ENCODE measurements at places on chromosomes 13 and 19. TPM values are rescaled to one million over a fixed set of nuclear protein-coding genes. Genes with fewer than 3 reads are reported as not detected.

DNA sequence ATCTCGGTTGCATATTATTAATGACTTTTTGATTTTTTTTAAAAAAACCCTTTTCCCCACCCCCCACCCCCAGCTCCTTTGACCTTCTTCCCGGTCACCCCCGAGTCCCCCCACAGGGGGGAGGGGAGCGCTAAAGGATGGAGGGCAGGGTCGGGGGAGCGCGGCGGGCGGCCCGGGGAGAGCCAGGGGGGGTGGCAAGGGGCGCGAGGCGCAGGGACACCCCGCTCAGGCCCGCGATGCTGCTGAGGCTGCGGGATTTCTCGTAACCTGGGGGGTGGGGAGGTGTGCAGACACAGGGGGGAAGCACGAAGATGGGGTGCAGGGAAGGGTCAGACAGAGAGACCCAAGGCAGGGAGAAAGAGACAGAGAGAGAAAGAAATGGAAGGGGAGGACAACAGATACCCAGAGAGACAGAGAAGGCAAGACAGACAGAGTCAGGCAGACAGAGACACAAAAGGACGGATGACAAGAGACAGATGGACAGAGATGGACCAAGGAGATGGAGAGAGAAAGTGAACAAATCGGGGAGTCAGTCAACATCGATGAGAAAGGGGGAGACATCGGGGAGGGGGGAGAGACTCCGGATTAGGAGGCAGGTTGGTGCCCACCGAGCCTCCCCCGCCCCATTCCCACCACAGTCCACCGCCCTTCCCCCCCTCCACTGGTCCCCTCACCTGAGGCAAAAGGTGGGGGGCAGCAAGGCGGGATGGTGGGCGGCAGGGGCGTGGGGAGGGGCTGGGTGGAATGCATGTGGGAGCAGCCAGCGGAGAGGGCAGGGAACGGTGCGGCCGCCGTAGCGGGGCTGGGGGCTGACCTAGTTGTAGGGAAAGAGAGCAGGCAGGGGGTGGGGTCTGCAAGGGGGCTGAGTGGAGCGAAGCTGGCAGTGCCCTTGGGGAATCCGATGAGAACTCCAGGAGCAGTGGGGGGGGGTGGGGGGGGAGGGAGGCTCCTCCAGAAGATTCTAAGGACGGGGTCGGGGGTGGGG lies 14.2 kb downstream of the KCNC3 start:
- no peak for DNase-seq

GRCh38 chr13:94419925-94420305 lies 59.6 kb downstream of the DCT start:
- DNase-seq, result no peak

DNA sequence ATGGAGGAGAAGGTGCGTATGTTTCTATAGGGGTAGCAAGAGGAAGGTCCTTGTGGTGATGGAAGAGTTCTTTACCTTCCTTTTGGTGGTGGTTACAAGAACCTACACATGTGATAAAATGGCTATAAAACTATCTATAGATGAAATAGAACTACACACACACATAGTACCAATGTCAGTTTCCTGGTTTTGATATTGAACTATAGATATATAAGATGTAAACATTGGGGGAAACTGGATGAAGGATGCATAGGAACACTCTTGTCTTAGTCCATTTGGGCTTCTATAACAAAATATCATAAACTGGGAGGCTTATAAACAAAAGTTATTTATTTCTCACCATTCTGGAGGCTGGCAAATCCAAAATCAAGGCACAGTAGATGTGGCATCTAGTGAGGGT lies 47.1 kb downstream of the MZT1 start:
- DNase-seq, result no peak

- DNase-seq, result no peak
These were observed 313.3 kb downstream of the GPC6 start for GRCh38 chr13:93539914-93540313.

- DNase-seq, result no peak
These were observed 295.9 kb downstream of the GPC6 start for GRCh38 chr13:93522501-93522900.

GRCh38 chr19:3857449-3858003 lies 11.3 kb downstream of the ZFR2 start:
- DNase-seq, result no peak

- no peak for DNase-seq
These were observed 48.6 kb downstream of the UBL3 start for GRCh38 chr13:29801737-29802305.

DNA sequence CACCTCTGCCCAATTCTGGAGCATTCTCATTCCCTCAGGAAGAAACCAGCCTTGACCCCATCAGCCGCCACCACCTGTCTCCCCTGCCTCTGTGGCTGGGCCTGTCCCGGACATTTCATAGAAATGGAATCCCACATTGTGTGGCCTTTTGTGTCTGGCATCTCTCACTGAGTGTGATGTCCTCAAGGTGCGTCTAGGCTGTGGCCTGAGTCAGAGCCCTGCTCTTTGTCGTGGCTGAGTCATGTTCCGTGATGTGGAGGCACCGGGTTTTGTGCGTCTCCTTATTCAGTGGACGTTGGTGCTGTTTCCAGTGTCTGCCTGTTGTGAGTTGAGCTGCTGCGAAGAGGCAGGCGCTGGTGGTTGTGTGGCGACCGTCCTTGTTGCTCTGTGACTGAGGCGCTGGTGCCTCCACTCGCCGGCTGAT lies 3.5 kb downstream of the FZR1 start:
- DNase-seq, result no peak

The RXFP2 gene
- polyA plus RNA-seq, result not detected

The ZNF208 gene
- 0.20 TPM for polyA plus RNA-seq
